Activated CD8-positive, alpha-beta memory T cell treated with anti-CD3 and anti-CD28 coated beads for 1 hour (primary cell): ENCODE measurements at places on chromosomes 3 and 15.

DNA sequence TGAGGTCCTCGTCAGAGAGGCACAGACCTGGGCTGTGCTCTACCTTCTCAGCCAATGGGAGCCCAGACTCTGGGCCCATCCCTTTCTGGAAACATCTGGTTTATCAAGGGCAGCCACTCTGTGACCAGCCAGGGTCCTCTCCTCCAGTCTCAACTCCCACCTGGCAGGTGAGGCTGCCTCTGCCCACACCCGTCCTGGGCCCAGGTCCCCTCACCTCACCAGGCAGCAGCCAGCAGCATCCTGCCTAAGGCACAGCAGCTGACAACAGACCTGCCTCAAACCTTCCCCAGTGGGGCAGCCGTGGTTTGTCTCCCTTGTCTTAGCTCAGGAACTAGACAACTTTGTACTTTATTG is 8.7 kb upstream of the VIPR1 start:
- DNase-seq, result no peak

- no peak for DNase-seq
Measured at GRCh38 chr3:152620395-152620794, 214.5 kb upstream of the P2RY1 start.

DNA sequence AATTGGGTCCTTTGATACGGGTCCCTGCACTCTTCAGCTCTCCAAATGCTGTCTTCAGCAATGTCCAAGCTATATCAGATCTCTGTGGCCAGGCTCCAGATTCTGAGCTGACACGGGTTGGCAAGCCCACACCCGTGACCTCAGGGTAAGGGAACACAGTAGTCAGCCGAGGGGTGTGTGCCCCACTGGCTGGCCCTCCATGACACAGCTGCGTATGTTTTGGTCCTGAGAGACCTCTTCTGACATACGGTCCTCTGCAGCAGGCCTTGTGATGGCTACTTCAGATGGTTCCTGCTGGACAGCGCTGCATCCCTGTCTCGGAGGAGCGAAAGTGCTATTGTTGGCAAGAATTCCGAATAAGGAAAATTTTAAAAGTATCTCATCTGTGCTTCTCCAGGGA is 85.2 kb upstream of the ADAMTS17 start:
- no peak for DNase-seq

- DNase-seq, result no peak
Measured at GRCh38 chr3:195546130-195546560, 3.0 kb upstream of the PPP1R2 start.

GRCh38 chr15:69753867-69754266 is 301.2 kb downstream of the RPLP1 start:
- no peak for DNase-seq

DNA sequence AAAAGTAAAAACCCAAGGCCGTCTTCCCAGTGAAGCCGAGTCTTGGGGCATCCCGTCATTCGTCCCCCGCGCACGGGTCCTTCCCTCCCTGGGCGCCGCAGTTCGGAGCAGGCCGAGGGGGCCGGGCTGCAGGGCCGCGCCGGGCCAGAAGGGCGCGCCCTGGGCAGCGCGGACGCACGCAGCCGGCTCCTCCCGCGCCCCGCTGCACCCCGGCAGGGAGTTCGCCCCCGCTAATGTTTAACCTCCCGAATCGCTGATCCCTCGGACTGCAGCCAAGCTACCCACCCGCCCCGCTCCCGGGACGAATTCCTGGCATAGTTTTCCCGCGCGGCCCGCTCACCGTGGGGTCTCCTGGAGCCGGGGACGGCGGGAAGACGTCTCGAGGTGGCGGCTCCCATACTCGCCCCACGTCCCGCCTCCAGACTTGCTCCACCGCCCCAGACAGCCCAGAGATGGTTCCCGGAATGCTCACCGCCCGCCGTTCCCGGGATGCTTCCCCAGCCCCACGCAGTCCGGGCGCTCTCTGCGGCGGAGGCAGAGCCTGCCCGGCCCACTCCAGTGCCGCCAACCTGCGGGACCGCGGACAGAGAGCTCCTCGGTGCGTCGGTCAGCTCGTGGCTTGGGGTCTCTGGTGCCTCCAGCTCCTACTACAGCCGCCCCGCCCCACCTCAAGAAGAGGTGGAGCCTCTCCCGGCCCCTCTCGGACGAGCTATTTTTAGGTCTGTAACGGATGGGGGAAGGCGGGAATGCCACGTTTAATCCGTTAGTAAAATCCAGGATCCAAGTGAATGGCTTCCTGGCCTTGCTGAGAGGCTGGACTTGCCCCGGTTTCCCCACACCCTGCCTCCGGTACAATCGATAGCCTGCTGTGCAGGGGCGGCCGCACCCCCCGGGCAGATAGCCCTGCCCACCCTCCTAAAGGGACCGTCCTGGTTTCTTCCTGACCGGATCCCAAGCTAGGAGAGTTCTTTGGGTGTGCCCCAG is at the start of gene DZIP1L:
DZIP1L (minus strand) TSS at position 621 of the 984 bp plus-strand sequence. CDS start 11,637 bp downstream, outside the sequence.
- DNase-seq, result peak; percentile 11

DNA sequence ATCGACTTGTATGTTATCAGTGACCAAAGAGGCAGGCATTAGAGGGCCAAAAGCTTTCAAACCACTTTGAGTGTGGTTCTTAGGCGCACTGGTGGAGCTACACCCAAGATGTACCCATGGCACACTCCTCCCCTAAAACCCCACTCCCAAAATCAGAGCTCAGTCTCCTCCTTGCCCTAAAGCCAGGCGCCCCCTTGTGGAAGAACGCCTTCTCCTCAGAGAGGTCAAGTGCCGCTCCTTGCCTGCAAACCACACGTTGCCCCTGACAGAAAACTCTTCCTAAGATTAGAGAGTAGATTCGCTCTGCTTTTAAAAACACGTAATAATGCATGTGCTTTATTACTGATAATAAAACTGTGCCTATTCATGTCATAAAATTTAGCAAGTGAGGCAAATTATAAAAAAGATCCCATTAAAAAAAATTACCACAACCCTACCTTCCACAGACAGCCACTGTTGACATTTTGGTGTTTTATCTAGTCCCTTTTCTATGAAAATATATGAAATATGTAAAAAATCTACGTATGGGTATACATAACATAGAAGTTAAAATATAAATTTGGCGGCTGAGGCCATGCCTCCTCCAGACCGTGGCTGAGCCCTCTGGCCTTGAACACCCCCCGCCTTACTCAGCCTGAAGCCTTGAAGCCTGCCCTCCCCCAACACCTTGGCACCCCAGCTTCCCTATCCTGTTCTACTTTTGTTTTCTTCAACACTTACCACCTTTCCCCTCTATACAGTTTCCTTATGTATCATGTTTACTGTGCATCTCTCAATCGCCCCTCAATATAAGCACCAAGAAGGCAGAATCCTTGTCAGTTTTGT is 33.5 kb downstream of the BCL2L10 start:
- peak; percentile 80 for DNase-seq

- no peak for DNase-seq
Measured at GRCh38 chr3:67524046-67524445, 130.4 kb downstream of the SUCLG2 start.

GRCh38 chr3:17322106-17322793 is 420.2 kb downstream of the TBC1D5 start:
- DNase-seq, result no peak

- no peak for DNase-seq
Measured at GRCh38 chr3:141629976-141630375, 108.1 kb upstream of the RNF7 start.

DNA sequence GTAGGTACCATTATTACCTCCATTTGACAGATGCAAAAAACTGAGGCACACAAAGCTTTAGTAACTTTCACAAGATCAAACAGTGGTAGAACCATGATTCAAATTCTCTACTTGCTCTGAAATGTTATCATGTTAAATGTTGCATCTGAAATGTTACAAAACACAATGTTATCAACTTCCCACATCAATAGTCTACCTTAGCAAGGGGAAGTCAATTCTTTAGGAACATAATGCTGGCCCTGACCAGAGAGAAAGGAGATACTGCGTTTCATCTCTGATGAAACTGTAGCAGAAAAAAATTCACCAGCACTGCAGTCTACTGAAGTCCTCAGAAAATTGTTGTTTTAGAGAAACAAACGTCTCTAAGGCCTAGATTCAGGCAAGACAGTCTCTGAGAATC is 174.1 kb downstream of the SATB1 start:
- DNase-seq, result no peak

GRCh38 chr3:126147147-126147931 is 33.0 kb downstream of the ALDH1L1 start:
- no peak for DNase-seq

DNA sequence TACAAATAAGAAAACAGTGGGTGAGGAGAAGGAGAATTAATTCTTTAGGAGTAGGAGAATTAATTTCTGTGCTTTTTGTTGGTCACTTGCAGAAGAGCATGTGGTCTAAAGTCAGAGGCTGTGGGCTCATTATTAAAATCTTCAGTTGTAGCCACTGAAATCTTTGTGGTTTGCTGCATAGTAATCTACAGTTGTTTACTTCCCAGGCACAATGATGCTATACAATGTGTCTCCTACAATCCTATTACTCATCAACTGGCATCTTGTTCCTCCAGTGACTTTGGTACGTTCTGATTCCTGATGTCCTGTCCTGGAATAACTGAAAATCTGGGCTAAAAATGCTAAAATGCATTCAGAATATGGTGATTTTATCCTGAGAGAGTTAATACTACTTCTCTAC is 21.0 kb downstream of the IFT122 start:
- no peak for DNase-seq

GRCh38 chr15:40344217-40344616 is 3.5 kb upstream of the CCDC9B start:
- no peak for DNase-seq

DNA sequence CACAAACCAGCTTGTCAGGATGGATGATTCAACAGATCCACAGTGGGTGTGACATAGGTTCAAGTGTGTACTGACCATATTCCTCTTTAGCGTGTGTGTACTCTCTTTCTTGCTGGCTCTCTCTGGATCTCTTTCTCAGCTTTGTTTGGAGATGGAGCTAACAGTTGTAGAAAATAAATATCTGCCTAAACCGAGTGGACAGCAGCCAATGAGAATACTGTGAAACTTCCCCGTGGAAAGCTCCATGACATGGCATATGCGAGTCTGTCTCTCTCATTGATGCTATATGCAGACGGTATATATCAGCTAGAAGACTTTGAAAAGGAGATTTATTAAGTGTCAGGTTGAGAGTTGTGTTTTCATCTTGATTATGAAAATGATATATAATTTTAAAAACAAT is 406.5 kb upstream of the SUCLG2 start:
- DNase-seq, result no peak

GRCh38 chr15:99589801-99590200 is 24.0 kb downstream of the MEF2A start:
- DNase-seq, result no peak

DNA sequence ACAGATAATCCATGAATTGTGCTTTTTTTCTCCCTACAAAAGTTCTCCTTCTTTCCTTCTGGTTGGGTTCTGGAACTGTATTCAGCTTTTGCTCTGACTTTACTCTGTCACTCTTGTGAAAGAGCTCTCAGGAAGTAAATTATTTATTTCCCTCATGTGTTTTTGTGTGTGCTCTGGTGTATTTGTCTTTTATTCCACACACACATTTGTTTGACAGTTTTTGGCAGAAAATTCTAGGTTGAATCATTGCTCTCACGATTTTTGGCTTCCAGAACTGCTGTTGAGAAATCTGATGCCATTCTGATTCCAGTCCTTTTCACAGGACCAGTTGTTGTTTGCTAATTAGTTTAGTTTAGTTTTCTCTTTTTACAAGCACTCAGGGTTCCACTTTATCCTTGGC is 172.8 kb downstream of the PLCH1 start:
- no peak for DNase-seq

DNA sequence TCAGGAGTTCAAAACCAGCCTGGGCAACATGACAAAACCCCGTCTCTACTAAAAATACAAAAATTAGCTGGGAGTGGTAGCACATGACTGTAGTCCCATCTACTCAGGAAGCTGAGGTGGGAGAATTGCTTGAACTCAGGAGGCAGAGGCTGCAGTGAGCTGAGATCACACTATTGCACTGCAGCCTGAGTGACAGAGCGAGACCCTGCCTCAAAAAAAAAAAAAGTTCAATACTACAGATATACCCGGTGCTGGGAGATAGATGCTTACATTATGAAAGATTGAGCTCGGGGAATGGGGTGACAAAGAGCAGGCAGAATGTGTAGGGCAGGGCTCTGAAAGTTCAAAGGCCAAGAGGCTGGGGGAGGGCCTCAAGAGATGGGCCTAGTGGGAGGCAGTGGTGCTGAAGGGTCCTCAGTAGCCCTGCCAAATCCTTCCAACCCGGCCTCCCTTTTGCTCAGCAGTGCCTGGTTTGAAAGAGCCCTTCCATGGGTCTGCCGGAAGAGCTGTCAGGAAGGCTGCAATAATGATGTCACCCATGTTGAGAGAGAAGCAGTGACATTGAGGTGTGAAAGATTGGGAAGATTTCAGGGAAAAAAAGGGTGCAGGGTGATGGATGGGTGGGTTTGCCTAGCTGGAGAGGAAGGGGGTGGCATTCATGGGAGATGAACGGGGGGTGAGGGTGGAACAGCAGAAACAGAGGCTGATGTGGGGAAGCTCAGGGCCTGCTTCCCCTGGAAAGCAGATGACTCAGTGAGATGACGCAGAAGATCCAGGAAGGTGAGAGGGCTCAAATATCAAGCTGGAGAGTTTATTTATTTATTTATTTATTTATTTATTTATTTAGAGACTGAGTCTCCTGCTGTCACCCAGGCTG is 20.0 kb upstream of the IREB2 start:
- DNase-seq, result no peak

DNA sequence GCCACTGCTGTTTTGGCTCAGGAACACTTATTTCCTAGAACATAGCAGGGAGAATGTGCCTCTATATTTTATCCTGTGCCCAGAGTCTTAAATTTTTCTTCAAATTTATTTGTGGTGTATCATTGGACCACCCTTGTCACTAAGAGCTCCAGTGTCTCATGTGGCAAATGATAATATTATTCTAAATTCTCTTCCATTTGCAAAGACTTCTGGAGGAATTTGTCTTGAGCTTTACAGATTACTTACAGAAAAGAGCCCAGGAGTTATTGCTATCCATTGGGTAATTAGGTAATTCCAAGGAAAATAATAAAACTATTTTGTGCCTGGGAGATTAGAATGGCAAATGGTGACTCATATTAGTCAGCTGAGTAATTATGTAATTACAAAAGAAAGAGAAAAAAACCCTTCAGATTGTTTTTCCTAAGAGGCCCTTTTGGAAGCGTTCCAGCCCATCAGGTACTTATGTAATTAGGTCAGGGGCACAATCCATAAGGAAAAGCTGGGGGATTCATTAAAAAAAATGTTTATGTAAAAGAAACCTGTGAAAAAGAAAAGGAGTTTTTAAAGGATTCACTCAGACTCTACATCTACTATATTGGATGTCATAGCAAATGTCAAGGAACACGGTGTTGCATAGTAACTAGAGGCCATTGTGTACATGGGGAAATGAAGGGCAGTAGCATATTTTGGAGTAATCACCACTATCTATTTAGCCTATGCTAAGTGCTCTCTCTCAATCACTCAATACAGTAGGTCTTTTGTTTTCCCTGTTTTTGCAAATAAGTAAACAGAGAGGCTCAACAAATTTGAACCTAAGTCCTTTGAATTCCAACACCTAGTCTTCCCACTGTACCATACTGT is 380.9 kb upstream of the RARB start:
- no peak for DNase-seq

- DNase-seq, result no peak
Measured at GRCh38 chr15:39184701-39185390, 396.0 kb upstream of the THBS1 start.

- no peak for DNase-seq
Measured at GRCh38 chr3:14569474-14570000, 29.4 kb upstream of the GRIP2 start.
